ENCODE measurements at places on chromosomes 5 and 9.
A peak's percentile ranks its signal among the peaks of the same experiment; 100 is the strongest.

- no peak for DNase-seq
Observed at GRCh38 chr5:34656700-34657273, 659 bp downstream of the RAI14 start.

DNA sequence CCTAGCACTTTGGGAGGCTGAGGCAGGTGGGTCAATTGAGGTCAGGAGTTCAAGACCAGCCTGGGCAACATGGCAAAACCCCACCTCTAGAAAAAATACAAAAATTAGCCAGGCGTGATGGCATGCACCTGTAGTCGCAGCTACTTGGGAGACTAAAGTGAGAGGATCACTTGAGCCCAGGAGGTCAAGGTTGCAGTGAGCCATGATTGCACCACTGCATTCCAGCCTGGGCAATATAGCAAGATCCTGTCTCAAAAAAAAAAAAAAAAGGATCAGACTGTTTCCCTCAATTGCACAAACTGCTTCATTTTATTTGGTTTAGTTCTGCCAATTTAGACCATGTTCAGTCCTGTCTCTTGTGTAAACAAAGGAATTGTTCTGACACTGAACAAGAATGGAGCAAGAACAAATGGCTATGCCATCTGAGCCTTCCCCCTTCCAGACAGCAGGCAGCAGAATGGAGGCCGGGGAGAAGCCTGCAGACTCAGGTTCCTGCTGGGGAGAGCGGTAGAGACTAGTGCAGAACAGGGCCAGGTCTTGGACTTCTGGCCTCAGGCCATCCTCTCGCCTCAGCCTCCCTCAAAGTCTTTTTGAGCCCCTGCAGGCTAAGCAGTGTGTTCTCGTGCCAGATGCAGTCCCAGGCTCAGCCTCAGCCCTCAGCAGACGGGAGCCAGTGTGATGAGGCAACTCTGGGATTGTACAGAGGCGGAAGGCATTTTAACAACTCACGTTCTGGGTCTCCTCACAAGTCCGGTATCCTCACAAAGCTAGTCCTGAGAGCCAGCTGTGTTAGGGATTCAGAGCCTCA, 18.2 kb downstream of the HNRNPH1 start:
- no peak for DNase-seq

DNA sequence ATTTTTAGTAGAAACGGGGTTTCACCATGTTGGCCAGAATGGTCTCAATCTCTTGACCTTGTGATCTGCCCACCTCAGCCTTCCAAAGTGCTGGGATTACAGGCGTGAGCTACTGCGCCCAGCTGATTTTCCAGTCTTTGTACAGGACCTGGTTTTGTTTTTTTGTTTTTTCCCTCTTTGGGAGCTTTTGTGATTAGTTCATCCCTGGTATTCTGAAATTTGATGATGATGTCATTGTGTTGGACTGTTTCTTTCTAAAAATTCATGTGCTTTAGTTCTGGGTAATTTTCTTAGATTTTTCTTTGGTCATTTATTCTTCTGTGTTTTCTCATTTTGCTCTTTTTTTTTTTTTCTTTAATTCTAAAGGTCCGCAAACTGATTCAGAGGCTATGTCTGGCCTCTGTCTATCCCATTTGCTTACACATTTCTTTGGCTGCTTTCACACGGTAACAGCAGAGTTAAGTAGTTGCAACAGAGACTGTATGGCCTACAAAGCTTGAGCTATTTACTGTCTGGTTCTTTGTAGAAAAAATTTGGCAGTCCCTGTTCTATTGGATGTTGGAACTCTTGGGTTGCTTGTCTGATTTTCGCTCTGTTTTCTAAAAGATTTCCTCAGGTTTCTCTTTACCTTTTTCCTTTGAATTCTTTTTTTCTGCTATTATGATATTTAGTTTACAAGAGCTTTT, 24.8 kb downstream of the STX17 start:
- DNase-seq = no peak

DNA sequence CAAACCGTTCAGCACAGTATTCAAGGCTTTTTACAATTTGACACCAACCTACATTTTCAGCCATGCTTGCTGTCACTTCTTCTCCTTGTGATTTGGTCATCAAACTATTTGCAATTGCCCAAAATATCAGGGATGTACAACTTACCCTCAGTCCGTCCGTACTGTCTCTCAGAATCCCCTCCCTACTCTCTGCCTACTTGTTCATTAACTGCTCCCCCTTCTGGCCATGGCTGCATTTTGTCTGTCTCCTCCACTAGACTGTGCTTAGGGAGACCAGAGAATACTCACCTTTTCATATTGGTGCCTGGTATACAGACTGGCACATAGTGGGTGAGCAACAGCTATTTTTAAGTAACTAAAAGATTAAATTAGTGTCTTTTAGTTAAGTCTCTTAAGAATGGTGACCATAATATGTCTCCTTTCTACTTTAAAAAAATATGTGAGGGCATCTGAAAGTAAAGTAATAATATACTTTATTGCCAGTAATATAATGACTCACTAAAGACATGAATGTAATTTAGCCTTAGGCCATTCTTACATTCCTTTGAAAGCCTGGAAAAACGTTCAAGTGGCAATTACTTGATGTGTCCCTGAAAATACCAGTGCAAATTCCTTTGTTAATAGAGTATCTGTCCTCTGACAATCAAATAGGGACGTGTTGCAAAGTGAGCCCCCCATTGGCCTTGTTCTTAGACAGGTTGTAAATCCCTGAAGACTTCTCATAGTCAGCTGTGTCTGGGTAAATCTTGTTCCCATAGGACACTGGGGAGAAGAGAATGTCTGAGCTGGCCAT, 27.8 kb downstream of the PRLR start:
- DNase-seq = peak; percentile 21

- no peak for DNase-seq
Observed at GRCh38 chr9:127873886-127874285, 3.6 kb downstream of the AK1 start.

GRCh38 chr5:75670577-75670976, 46.7 kb downstream of the POC5 start:
- no peak for DNase-seq

- no peak for DNase-seq
Observed at GRCh38 chr9:18588002-18588401, 114.0 kb downstream of the ADAMTSL1 start.

DNA sequence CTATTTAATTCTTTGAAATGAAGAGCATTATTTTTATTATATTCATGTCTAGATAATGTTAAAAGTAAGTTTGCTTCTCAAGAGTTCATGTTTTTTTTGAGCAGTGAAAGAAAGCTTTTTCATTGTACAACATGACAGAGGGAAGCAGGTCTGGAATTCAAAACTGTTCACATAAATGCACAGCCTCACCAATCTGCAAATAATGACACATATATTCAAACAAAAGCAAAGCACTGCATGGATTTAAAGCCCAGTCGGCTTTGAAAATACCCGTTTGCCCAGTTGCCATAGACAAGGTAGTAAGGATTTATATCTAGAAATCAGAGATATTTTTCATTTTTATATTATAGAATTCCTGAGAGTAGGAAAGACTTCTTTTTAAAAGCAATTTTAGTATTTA, 201.8 kb downstream of the CD180 start:
- DNase-seq = no peak

DNA sequence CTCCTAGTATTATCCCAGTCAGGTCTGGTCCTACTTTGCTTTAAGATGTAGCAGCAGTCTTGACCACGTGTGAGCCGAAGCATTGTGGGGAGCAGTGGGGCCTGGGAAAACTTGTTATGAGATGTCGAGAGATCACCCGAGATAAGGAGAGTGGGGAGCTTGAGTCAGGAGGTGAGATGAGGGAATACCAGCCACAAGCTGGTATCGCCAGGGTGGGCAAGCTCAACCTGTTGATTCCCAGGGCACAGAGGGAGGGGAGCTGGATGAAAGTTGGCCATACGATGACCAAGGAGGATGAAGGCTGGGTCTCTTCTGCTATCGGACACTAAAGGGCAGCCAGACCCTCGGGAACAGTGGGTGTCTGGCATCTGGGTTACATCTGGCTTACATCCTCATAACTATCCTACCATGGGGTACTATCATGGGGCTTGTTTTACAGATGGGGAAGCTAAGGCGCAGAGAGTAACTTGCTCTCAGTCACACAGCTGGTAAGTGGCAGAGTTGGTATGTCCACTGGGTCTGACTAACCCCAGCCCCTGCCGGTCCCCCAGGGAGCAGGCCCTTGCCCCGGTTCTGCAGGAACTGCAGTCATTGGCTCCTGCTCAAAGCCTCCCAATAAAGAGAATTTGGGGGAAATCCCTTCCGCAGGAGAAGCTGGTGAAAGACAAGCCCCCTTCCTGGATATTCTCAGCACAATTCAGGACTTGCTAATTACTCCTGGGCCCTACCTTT, 13.4 kb upstream of the TIFAB start:
- no peak for DNase-seq

DNA sequence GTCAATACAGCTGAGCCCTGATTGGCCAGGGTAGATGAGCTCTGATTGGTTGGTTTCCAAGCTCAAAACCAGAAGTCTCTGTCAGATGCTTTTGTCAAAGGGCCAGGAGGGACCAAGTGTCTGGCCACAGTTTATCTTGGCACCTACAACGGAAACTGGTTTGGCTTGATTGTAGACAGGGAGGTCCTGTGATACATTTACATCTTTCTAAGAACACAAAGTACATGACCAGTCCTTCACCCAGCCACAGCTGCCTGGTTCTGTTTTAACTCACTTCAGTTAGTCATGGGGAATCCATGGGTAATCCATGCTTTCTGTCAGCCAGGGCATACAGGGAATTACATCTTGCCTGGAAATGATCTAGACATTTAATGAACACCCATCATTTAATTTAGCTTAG, 171.2 kb downstream of the SLC12A2 start:
- no peak for DNase-seq

- DNase-seq = no peak
Observed at GRCh38 chr9:131433302-131433854, 39.5 kb downstream of the PRRC2B start.

DNA sequence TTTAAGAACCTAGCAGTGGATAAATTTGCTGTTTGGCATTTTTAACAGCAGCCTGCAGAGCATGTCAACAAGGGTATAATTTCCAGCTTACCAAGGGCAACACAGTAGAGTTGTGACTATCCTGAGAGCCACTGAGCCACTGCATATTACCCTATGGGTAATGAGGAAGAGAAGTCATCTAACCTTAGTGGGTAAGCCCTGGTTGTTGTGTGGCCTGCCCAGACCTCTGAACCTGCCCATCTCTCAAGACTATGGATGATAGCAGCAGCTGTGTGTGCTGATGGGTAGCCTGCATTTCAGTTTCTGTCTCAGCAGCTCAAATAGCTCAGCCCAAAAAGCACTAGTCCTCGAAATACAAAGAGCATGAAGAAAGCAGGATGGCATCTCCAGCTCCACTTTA, 56.1 kb upstream of the PIP5K1B start:
- DNase-seq = no peak

GRCh38 chr5:117679046-117679445, 1104.4 kb upstream of the SEMA6A start:
- no peak for DNase-seq

GRCh38 chr9:74645007-74645639, 148.0 kb downstream of the RORB start:
- peak; percentile 0 for DNase-seq

GRCh38 chr9:22147813-22148527, 138.9 kb upstream of the CDKN2B start:
- peak; percentile 31 for DNase-seq

GRCh38 chr5:146656703-146657102, 140.7 kb upstream of the GPR151 start:
- no peak for DNase-seq

DNA sequence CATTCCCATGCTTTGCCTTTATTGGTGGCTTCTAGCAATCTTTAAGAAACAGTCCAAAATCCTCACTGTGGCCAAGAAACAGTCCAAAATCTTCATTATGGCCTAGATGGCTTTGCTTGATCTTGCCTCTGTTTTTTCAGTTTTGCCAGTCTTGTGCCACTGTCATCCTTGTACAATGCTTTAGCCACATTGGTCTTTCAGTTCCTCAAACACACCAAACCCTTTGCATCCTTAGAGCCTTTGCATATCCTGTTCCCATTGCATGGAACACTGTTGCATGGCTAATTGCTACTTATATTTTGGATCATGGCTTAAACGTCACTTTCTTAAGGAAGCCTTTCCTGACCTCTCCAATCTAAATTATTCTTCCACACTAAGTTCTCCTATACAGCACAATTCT, 22.1 kb downstream of the MRRF start:
- no peak for DNase-seq

GRCh38 chr5:75891736-75892135, 174.5 kb upstream of the POC5 start:
- no peak for DNase-seq

DNA sequence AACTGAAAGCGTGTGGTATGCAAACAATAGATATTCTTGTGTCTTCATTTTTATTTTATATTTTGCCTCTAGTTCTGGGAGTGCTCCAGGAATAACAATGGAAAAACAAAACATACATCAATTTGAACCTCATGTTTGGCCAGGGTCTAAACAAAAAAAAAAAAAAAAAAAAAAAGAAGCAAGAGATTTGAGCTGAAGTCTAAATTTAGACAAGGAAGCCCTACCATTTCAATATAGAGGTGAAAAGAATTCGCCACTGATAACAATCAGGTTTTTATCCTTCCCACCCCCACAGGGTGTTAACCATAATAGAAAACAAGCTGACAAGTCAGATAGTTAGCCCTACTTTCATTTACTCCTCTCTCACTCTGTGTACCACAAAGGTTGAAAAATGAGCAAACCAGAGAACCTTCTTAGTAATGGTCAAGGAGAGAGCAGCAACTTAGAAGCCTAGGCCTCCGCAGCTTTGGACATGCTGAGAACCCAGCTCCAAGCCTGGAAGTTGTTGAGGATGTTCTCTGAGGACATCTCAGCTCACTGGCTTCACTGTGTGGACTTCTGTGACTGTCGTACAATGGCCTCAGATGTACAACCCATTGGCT, 118.2 kb upstream of the HMHB1 start:
- peak; percentile 57 for DNase-seq

GRCh38 chr9:16039218-16039987, 486.6 kb downstream of the CCDC171 start:
- no peak for DNase-seq

DNA sequence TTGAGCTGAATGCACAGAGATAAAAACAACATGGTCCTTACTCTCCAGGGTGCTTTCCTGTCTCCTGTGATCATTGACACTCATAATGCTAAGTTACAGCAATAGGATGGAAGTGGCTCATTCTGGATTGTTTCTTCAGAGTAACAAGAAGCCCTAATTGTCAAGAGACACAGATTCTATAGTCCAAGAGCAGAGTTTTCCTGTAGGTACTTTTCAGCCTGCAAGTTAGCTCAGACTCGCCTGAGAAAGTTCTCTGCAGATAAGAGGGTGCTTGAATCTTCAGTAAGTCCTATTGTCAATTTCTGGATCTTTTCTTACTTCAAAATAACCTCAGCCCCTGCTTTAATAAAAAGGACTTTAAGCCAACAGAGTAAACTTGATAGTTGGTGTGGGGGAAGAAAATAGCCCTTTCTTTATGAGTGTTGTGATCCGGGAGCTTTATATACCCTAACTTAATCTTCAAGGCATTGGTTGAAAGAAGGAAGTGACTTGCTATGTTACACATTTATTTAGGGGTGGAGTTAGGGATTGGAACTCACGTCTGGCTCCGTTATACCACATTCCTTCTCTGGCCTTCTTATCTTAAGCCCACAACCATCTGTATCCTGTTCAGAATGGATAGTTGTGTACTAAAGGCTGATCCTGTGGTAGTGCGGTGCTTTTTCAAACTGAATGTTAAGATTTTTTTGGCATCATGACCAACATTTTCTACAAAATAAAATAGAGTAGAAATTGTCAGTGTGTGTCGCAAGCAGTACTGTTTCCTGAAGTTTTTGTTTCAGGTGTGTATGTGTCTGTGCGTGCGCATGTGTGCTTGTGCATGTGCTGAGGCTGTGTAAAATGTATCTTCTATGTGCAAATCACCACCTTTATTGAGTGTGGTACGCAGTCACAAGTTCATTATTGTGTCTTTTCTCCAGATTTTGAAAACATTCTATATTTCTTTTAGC, 173.9 kb downstream of the WDR70 start:
- DNase-seq = no peak

GRCh38 chr9:7970681-7971330, 171.2 kb upstream of the DMAC1 start:
- no peak for DNase-seq

Data from CD4-positive, alpha-beta T cell treated with Interleukin-21 for 1 hour (primary cell).